Fibroblast of the aortic adventitia (primary cell): ENCODE measurements at places on chromosomes 12 and 14.
A peak's percentile ranks its signal among the peaks of the same experiment; 100 is the strongest.

GRCh38 chr14:77812028-77812427 is 12.1 kb downstream of the ADCK1 start:
- no peak for DNase-seq

GRCh38 chr14:106436310-106436905 is 910.0 kb downstream of the TMEM121 start:
- no peak for DNase-seq

DNA sequence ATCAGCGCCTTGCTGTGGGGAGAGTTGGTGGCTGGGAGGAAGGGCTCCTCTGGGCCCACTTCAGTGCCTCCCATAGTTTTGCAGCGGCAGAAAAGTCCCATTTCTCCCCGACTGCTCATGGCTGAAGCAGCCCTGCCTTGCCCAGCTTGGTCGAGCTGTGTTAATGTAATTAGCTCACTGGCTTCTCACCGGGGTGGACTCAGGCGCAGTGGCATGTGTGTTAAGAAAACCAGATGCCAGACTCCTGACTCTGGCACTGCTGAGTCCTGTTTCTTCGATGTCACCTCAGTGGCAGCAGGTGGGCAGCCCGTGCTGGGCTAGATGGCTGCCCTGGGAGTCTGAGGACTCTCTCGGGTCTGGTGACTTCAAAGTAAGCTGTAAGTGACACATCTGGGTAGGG is 47.4 kb downstream of the CHST11 start:
- no peak for DNase-seq

GRCh38 chr12:50625029-50625925 is 120.5 kb downstream of the DIP2B start:
- no peak for DNase-seq

GRCh38 chr14:104676694-104677511 is 12.5 kb upstream of the INF2 start:
- no peak for DNase-seq

DNA sequence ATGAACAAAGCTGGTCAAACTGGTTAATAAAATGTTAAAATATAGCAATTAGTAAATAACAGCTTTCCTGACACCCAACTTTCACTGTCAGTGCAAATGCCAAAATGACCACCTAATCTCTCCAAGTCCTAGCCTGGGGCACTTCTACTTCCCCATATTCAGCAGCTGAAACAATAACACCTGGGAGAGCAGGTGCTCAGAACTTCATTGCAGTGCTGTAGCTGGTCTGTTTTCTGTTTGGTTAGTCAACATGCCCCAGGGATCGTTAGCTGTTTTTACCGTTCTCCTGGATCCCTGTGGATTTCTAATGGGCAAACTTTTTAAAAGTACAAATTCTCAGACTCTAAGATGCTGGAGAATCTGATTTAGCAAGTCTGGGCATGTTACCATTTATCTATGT is 759.7 kb downstream of the GALC start:
- no peak for DNase-seq

DNA sequence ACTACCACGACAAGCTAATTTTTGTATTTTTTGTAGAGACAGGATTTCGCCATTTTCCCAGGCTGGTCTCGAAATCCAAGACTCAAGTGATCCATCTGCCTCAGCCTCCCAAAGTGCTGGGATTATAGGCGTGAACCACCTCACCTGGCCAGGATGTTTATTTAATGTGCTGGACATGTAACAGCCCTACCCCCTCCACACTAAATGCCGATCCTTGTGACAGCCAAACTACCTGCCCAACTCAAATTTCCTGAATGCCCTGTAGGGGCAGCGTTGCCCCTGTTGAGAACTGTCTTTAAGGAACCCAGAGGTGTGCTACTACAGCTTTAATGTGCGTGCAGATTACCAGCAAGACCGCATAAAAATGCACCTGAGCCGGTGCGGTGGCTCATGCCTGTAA is 48.1 kb downstream of the KCNK13 start:
- no peak for DNase-seq

GRCh38 chr12:110352401-110352800 is 51.1 kb downstream of the ANAPC7 start:
- DNase-seq: no peak

- DNase-seq: no peak
These were observed 9.5 kb downstream of the HSP90AA1 start for GRCh38 chr14:102077382-102077709.

- DNase-seq: no peak
These were observed 3.4 kb downstream of the CHGA start for GRCh38 chr14:92926180-92926845.

- DNase-seq: no peak
These were observed 44.9 kb upstream of the CLMN start for GRCh38 chr14:95364481-95365209.

DNA sequence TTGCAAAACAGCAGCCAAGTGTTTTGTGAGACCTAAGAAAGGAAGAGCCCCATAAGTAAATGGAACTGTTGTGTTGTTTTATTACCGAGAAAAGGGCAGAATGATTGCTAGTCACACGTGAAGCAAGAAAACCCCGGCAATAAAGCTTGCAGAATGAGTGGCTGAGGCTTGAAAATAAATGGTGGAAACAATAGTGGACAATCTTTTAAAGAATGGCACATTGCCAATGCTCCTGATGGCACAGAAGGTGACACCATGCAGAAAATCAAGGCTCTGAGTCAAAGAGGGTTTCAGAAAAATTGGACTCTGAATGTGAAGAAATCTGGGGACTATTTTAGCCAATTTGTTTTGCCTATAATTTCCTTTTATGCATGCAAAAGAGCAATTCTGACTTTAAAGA is 4.0 kb upstream of the AQP2 start:
- DNase-seq: no peak

GRCh38 chr12:123398550-123399254 is 14.8 kb downstream of the KMT5A start:
- peak; percentile 95 for DNase-seq

DNA sequence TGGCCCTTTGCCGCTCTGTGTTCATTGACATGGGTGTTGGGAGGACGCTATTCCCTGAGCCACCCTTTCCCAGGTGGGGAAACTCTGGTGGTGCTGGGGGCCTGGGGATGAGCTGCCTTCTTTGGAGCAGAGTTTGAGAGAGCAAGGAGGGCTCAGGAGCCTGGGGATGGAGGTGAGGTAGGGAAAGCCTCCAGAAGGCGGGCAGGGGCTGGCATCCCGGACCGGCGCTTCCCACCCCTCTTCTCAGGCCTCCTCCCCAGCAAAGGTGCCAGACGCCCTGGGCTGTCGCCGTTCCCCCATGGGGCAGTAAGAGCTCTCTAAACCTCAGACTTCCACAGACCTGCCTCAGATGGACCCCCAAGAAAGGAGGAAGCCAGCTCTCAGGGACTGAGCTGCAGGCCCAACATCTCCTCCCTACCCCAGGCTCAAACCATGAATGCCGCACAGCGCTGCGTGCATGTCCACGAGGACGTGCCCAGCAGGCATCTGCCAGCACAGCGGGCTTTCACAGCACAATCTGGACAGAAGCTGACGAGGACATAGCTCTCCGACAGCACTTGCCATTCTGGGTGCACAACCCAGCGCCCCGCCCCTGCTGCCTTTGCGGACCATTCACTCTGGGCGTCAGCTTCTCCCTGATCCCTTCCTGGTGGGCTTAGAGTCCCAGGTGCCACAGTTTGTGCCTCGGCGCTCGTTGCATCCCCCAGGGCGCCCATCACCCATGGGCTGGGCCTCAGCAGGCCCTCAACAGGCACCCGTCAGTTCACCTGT is 14.9 kb upstream of the TTC7B start:
- DNase-seq: no peak

DNA sequence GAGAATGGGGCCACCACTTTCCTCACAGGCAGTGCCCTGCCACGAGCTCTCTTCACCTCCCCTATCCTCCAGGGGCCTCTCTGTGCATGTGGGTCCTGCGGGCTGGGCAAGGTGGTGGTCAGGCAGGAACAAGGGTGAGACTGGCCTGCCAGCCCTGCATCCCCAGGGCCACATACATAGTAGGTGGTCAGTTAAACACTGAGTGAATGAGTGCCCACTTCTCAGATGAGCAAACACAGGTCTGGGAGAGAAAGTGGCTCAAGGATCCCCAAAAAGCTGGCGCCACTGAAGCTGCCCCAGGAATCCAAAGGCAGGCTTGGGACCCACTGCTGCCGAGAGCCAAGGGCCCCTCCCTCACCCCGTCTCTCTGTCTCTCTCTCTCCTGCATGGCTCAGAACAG is 51.1 kb downstream of the CCNK start:
- no peak for DNase-seq

DNA sequence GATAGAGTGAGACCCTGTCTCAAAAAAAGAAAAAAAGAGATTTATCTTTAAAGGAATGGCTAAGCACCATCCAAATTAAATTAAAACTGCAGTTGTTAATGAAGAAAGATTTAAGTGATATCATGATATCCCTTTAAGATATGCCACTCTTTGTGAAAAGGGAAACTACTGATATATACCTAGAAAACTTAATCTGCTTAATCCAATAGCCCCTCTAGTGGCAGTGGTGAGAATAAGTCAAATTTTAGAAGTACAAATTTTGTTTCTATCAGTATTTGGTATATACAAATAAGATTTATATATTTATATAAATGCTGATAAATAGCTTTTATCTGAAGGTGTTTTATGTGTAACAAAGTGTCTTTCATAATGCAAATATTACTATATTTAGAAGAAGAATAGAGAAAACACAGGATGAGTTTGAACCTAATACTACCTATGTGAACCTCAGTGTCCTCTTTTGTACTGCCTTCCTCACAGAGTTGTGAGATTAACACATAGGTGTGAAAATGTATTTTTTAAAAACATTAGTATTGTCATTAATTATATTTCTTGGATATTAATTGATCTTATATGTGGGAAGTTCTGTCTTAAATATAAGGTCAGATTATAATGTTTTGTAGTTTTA is 51.4 kb upstream of the GARIN2 start:
- DNase-seq: peak; percentile 33

DNA sequence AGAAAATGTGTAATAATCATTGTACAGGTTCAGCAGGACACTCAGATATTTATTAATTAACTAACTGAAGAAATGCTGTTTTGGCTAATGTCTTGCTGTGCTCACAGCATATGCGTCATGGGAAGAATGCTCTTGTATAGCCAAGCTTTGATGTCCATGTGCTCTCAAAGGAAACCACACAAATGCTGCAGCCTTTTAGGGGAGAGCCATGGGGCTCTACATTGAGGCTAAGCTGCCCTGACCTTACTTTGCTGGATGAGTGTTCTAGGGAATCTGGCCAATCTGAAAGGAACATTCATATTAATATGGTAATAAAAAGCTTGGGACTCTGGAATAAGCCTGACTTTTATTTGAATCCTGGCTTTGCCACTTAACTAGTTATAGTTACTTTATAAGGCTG is 9.5 kb upstream of the CRADD start:
- DNase-seq: peak; percentile 43

DNA sequence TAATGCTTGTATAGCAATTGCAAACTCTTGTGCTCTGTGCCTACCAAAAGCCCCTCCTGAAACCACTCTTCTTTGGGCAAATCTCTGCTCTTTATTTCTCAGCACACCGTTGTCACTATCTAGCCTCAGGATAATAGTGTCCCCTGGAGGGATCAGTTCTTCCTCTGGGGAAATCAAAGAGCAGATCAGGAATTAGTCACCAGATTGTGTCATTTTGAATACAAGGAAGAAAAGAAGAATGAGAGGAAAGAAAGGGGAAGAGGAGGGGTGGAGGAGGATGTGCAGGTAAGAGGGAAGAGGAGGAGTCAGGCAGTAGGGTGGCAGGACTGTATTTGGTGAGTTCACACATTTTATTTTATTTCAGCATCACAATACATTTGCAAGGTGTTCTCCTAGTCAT is 256.4 kb downstream of the GRIN2B start:
- no peak for DNase-seq

- no peak for DNase-seq
These were observed 16.6 kb upstream of the CLEC2A start for GRCh38 chr12:9948606-9949296.

- DNase-seq: peak; percentile 31
These were observed 1.2 kb upstream of the COX14 start for GRCh38 chr12:50110762-50111351.

GRCh38 chr14:26872515-26873361 is 274.9 kb upstream of the NOVA1 start:
- peak; percentile 78 for DNase-seq

GRCh38 chr12:124026755-124027745 is 54.0 kb downstream of the ZNF664 start:
- DNase-seq: peak; percentile 46

DNA sequence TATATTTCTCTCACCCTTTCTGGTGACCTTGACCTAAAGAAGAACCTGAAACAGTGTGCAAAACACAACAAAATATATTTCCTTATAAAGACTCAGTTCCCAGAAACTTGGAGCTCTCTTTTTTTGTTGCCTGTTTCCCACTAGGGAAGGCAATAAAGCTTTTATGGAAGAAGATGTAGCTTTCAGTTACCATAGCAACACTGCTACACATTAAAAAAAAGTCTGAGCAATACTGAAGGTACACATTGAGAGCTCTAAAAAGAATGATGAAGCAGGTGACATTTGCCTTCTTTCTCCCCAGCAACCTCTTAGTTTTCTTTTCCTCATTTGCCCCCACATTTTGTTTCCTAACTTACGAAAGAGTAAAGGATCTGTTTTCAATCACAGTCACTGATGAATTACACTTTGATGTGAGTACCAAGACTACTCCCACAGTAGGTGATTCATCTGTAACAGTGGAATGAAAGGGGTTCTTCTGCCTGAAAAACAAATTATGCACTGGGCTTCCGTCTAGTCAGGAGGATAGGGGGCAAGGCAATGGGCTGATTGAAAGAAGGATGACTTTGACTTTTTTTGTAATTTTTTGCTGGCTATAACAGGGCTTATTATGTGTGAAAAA is 1.1 kb upstream of the CATSPERB start:
- DNase-seq: peak; percentile 43

- no peak for DNase-seq
These were observed 790.8 kb upstream of the TBX3 start for GRCh38 chr12:115474539-115475353.

DNA sequence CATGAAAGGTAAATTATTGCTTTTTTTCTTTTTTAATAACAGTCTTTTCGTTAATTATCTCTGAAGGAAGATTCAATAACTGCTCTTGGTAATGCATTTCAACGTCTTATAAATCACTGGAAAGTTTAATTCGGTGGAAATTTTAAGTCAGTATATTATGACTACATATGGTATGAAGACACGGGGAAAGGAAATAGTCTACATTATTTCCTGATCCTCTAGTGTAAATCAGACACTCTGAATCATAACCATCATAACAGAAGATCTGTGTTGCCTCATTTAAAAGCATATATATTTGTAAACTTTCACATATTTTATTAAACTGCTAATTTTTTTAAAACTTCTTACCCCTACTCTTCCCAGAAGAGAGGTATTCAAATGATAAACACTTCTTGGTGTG is 53.7 kb downstream of the EFCAB11 start:
- DNase-seq: no peak

DNA sequence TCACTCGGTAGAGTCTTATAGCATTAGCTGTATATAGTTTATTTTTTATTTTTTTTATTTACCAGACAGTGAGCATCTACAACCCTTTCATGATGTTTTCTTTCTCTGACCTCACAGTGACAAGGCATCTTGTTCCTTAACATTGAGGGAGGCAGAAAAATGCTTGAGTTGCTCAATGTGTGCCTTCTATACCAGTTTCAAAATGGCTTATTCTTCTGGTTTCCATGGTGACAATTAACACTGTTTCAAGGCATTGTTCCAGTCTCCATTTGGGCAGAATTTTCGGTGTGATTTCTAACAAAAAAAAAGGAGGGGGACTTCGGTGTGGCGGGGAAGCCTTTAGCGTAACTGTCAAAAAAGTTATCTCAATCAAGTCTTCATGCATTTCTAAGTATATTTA is 209.7 kb upstream of the NPAS3 start:
- no peak for DNase-seq
